ENCODE measurements at places on chromosomes 16 and 17.

GRCh38 chr16:77009453-77009852, 181.5 kb upstream of the MON1B start:
- no peak for DNase-seq

DNA sequence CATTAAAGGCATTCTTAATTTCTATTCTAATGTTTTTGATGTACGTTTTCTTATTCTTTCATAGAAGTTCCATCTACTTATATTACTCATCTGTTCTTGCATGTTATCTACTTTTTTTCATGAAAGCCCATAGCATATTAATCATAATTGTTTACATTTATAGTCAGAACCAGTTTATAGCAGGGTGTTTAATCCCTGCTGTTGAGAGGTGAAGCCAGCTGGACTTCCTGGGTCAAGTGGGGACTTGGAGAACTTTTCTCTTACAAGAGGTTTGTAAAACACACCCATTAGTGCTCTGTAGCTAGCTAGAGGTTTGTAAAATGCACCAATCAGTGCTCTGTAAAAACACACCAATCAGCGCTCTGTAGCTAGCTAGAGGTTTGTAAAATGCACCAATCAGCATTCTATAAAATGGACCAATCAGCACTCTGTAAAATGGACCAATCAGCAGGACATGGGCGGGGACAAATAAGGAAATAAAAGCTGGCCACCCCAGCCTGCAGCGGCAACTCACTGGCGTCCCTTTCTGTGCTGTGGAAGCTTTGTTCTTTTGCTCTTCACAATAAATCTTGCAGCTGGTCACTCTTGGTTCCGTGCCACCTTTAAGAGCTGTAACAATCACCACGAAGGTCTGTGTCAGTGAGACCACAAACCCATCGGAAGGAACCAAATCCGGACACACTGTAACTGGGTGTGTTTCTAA, 120.6 kb downstream of the TANC2 start:
- DNase-seq: no peak

DNA sequence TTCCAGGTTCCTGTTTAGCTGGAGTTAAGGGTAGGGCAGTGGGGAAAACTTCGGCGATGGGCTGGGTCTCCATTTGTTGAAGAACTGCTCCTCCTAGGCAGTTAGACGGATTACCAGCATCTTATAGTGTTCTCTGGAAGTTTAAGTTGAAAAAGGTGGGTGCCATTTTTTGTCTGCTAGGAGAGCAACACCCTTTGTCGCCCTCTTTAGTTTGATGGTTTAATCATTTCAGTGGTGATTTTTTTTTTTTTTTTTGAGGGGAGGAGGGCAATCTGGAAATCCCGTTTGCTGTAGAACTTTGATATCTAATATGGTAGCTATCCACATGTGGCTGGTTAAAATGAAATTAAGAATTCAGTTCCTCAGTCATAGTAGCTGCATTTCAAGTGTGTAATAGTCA, 4.1 kb downstream of the UBFD1 start:
- no peak for DNase-seq

DNA sequence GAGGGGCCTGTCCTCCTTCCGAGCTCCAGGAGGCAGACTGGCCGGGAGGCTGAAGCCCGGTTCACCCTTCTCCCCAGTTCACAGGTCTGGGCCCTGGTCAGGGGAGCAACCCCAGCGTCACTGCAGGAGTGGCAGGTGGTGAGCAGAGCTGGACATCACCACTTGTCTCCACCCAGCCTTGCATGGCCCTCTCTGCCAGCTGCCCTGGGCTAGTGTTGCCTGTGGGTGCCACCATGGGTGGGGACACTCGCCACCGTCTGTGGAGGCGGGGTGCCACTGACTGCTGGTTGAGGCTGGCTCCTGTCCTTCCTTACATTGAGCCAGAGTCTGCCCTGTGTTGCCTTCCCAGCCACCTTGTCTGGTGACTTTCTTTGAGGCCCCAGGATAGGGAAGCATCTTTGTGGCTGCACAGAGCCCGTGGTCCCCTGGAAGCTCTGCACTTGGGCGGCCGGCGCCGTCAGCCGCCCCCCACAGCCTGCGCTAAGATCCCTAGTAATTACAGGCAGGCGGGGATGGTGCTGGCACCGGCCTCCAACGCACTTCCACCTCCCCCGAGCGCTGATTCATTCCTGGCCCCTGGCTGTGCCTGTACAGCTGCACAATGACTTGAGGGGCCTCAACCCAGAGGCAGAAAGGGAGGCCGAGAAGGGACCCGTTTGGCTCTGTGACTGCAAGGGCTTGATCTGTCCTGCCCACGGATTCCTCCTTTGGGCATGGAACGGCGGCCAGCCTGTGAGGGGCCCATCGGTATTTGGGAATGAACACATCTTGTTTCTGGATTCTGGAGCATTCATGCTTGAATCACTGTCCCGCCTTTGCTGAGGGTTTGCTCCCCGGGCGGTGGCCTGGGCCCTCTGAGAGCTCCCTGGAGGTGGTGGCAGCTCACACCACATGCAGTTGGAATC, 5.2 kb downstream of the BAIAP2 start:
- no peak for DNase-seq

DNA sequence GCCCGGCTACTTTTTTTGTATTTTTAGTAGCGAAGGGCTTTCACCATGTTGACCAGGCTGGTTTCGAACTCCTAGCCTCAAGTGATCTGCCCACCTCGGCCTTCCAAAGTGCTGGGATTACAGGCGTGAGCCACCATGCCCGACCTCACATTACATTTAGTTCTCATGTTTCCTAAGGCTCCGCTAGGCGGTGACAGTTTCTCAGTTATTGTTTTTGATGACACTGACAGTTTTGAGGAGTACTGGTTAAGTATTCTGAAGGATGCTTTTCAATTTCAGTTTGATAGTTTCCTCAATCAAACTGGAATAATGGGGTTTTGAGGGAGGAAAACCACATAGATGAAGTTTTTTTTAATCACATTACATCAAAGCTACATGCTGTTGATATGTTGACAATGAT, 1028.5 kb downstream of the CDH8 start:
- DNase-seq: no peak

GRCh38 chr16:20812510-20812909, 6.2 kb downstream of the REXO5 start:
- no peak for DNase-seq

DNA sequence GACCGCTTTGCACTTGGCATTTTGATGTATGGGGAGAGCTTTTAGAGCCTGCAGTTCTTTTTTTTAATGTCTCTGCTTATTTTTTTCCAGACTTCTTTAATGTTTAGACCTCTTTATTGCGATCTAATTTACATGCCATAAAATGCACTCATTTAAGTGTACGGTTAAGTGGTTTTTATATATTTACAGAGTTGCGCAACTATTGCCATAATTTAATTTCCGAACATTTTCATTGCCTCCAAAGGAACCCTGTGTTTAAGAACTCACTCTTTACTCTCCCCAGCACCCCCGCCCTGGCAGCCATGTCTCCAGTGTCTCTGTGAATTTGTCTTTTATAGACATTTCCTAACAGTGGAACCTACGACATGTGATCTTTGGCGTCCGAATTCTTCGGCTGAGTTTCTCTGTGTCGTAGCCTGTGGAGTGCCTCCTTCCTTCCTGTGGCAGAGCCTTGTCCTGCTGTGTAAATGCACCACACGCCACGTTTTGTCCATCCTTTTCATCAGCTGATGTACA, 24.0 kb downstream of the ZNF750 start:
- no peak for DNase-seq

- peak; percentile 39 for DNase-seq
Measured at GRCh38 chr16:74608944-74609343, 2.0 kb upstream of the GLG1 start.

DNA sequence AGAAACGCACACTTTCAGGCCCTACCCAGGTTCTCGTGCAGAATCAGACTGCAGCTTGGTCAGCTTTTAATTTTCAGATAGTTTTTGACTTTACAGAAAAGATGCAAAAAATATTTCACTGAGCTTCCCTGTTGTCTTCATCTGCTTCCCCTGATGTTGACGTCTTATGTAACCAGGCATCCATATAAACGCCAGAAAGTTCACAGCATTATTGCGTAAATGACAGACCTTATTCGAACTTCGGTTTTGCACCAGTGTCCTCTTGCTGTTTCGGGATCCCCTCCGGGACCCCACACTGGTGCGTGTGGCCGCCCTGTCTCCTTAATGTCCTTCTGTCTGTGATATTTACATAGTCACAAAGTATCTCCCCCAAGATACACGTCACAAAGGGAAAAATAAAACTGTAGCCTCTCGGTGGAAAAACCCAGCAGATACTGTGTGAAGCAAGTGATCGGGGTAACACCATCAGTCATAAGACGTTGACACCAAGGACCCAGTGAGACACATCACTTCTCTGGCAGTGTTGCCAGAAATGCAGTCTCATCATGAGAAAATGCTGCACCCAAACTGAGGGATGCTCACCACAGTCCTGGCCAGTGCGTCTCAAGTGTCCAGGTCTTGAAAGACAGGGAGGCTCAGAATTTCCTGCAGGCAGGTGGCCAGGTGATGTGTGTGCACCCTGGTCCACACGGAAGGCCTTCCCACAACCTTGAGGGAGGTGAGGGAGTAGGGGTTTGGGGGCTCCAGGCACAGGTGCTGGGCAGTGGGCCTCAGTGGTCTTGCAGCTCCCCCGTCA, 4.3 kb downstream of the BANP start:
- no peak for DNase-seq

- no peak for DNase-seq
Measured at GRCh38 chr17:75019710-75020109, 7.2 kb downstream of the MRPL58 start.

DNA sequence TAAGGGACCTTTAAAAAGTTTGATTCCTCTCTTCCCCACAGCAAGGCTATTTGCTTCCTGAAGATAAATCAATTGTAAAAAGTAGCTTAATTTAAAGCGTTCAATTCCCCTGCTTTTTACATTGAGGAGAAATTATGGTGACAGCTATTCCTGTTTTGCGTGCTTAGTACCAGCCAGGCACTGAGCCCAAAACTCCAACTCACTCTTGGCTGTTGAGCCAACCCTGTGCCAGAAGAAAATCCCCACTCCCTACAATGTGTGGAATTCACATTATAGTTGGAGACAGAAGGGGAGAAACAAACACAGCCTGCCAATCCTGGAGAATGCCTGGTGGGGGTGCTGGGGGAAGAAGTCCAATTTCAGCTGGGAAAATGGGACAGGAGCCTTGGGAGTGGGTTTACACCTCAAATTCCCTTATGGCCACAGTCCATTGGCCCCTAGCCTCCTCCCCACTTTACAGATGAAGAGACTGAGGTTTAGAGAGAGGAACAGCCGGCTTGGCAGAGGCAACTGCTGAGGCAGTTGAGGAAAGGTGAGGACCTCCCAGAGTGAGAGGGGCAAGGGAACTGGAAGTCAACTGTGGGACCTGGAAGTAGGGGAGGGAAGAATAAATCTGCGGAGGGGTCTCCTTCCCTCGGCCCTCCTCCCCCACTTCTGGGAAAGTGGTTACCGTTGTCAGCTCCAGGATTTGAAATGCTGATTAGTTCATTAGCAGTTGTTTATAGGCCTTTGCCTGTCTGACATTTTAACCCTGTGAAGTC, 26.1 kb downstream of the CDH1 start:
- DNase-seq: no peak

GRCh38 chr16:67028696-67029253, at the start of gene CBFB:
CBFB (plus strand) TSS chr16:67029149; CDS start chr16:67029408, 259 bp downstream.
- DNase-seq: peak; percentile 91

- DNase-seq: no peak
Measured at GRCh38 chr16:11374255-11374654, 29.0 kb downstream of the RMI2 start.

GRCh38 chr17:16491131-16491702, 776 bp downstream of the LRRC75A start:
- DNase-seq: peak; percentile 22

GRCh38 chr17:42270596-42270995, 5.6 kb downstream of the STAT5B start:
- DNase-seq: no peak

DNA sequence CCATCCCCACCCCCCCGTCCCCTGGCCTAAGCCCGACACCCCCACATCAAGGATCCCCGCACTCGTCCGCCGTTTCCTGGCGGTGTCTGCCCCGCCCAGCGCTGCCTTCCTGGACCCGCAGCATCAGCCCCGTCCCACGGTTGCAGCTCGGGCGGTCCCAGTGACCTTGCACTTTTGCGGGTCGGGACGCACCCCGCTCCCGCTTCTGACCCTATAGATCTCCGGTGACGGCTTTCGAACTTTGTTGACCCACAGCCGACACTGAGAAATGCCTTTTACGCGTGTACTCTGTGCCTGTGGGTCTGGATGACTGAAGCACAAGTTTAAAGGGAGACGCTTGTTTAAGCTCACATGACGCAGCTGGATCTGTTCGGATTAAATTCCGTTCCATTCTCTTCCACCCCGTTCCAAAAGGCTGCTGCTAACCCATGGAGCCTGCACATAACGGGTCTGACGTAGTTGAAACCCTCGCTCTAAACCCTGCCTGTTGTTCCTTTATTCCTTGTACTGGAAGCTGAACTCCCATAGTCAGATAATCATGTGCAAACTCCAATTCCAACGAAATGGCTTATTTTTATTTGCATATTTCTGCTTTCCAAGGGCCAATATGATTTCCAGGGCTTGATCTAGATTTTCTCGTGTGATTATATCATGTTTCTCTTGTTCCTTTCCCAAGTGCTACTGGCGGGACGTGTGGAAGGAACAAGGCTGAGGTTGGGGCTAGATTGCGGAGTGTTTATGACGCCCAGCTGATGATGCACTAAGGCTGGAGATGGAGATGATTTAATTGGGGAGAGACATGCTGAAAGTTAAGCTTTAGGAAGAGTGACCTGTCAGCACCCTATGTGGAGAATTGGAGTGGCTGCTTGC, 834 bp downstream of the FLYWCH1 start:
- peak; percentile 30 for DNase-seq

DNA sequence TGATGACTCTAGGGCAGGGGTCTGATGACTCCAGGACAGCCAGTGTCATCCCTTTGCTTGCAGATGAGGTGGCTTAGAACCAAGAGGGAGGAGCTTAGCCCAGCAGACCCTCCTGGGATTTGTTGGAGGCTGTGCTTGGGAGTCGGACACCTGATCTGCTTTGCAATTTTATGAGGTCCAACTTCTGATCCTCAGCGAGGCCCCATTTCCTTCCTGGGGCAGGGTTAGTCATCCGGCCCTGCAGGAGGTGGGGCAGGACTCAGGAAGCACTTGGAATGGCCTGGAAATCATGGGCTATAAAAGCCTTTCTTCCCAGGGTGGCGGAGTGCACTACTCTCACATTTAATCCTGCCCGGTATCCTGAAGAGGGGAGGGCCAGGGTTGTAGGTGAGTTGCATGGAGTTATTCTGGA, 168.5 kb downstream of the MSI2 start:
- DNase-seq: no peak

GRCh38 chr16:74073456-74073855, 223.2 kb upstream of the PSMD7 start:
- DNase-seq: no peak

DNA sequence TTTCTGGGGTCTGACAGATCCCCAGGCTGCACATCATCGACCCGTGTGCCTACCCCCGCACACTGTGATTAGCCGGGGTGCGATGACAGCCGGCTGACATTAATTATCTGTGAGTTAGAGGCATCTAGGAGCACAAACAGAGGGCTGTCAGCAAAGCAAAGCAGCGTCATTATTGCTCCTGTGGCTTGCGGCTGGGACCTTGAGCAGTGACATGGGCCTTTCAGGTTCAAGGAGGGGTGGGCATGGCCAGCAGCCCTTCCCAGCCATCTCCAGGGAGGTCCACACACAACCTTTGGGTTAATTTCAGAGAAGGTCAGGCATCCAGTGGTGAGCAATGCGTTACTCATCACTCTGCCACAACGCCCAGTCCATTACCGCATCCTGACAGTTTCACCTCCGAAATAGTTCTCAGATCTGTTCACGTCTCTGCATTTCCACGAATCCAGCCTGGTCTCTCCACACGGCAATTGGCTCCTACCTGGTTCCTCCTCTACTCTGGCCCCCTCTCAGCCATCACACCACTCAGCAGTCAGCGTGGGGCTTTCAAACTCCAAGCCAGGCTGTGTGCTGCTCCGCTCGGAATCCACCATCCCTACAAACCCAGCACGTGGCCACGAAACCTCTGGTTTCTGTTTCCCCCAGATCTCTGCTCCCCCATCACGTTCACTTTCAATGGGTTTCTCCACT, 249.7 kb upstream of the C16orf82 start:
- DNase-seq: no peak

Measured in stimulated activated naive CD4-positive, alpha-beta T cell (primary cell).